ENCODE measurements at places on chromosomes 16 and 17. TPM values are rescaled to one million over a fixed set of nuclear protein-coding genes. Genes with fewer than 3 reads are reported as not detected.
A peak's percentile ranks its signal among the peaks of the same experiment; 100 is the strongest.

- no peak overlapping the region for H3K4me3 ChIP-seq
- H3K27me3 ChIP-seq = no peaks in the 10 kb centered on the region
- no peak for DNase-seq
Measured at GRCh38 chr16:68479271-68479670, 31.0 kb upstream of the SMPD3 start.

DNA sequence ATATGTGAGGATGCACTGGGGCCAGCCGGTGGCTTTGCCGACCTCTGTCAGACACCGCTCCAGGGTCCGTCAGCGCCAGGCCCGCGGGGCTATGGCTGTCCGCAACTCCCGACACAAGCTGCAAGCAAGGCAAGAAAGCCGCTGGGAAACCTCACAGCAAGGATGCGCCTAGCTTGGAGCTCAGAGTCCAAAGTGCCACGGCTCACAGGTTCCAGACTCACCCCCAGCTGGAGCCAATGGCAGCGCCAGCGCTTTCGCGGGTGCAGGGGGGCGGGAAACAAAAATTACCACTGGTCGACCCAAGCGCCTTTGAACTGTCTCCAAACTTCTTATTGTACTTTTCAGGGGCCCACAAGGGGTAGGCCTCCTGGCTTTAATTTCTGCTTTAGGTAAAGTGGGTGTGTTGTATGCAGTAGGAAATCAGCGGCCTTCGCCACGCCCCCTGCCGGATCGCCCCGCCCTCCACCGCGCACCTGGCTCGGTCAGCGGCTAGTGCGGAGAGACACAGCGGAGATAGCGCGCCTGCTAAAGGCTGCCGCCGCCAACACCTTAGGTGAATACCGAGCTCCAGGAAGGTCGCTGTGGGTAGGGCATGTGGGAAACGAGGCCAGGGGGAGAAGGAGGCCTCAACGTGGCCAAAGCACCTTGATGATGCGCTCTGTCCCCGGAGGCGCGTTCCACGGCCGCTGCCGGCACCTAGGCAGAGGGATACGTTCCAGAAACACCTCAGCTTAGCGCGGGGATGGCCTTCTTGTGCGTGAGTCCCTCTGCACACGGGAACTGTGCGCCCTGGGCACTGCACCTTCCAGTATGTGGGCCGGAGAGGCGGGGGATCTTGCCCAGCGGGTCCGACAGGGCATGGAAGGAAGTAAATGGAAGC lies 61.0 kb upstream of the RBL2 start:
- H3K27me3 ChIP-seq = no peaks in the 10 kb centered on the region
- H3K27ac ChIP-seq = peak overlapping the region; percentile 61
- H3K4me3 ChIP-seq = no peak overlapping the region
- peaks cover 24% of the 10 kb centered on the region for H3K4me1 ChIP-seq
- H3K36me3 ChIP-seq = no peaks in the 10 kb centered on the region
- peak; percentile 88 for DNase-seq

DNA sequence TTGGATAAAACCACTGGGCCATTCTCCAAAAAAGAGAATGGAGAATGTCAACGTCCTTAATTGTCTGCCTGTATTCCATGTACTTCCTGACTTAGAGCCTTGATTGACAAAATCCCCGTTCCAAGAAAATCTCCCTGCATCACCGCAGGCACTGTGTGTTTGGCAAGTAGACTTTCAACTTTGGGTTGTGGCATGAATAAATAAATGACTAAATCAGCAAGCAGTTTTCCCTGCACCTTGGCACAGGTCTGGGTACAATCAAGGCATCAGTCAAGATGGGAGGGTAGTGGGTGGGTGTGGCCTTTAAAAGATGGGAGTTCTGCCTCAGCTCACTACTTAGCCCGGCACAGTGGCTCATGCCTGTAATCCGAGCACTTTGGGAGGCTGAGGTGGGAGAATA lies 248.5 kb upstream of the RPL38 start:
- no peak for DNase-seq
- no peaks in the 10 kb centered on the region for H3K36me3 ChIP-seq
- no peak overlapping the region for H3K27ac ChIP-seq
- H3K4me3 ChIP-seq = no peak overlapping the region

- no peak overlapping the region for H3K27ac ChIP-seq
- H3K4me3 ChIP-seq = no peak overlapping the region
- no peak for DNase-seq
- H3K4me1 ChIP-seq = no peaks in the 10 kb centered on the region
- H3K36me3 ChIP-seq = no peaks in the 10 kb centered on the region
Measured at GRCh38 chr17:6323626-6324356, 111.1 kb downstream of the AIPL1 start.

TMEM100 gene
- not detected for total RNA-seq

FOXO3B gene
- 4.6 TPM for total RNA-seq
